ENCODE measurements at places on chromosomes 5 and 9.

DNA sequence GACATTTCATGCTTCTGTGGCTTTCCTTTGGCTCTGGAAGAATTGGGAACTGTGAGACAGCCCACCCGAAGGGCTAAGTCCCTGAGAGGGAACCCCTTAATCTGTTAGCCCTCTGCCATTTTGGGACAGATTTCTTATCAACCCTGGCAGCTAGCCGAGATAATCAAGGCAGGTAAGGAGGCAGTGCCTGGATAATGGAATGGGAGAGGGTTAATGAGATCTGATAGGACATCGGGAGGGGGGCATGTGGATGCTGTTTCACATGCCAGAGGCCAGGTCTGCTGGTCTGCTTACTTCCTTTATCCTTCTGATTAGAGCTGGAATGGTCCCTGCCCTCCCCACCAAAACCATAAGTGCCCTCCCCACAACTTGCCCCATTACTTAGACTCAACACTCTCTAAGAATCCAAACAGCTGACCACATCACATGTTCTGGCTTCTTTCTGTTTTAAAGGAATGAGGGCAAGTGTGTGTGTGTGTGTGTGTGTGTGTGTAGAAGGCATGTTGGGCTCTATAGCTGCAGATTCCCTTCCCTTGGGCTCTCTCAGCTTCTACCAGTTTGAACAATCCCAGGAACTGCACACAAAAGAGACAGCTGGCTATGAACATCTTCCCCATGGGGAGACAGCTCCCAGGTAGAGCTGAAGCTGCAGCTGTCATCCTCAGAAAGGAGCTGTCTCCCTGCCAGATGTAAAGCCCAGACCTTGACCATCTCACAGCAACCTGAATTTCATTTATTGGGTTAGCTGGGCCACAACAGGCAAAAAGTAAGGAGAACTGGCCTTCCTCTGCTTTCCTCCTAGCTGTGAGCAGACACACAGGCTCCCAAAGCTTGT is 221.3 kb downstream of the PIK3R1 start:
- DNase-seq: no peak

DNA sequence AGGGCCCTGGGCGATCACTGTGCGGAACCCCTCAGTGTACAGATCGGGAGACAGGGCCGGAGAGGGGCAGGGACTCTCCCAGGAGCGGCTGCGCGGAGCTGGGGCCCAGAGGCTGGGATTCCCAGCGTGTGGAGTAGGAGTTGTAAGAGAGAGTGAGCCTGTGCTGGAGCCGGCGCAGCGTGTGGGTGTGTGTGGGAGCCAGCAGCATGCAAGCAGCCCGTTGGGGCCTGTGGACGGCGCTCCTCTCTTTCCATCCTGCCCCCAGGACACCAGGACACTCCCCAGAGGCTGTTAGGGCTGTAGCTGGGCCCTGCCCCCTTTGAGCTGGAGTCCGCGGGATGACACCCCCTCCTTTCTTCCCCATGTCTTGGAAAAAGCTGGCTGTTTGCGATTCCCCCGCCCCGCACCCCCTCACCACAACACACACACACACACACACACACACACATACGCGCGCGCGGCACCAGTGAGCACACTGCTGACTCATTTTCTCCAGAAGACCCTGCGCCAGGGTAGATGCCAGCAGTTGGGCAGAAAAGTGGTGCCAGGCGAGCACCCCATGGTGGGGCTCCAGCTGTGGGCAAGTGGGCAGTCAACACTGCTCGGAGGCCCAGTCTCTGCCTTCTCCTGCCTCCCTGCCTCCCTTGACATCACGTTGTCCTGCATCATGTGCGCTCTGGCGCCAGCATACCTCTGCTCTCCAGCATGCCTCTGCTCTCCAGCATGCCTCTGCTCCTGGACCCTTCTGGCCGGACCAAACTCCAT is 1.5 kb downstream of the COL27A1 start:
- no peak for DNase-seq

DNA sequence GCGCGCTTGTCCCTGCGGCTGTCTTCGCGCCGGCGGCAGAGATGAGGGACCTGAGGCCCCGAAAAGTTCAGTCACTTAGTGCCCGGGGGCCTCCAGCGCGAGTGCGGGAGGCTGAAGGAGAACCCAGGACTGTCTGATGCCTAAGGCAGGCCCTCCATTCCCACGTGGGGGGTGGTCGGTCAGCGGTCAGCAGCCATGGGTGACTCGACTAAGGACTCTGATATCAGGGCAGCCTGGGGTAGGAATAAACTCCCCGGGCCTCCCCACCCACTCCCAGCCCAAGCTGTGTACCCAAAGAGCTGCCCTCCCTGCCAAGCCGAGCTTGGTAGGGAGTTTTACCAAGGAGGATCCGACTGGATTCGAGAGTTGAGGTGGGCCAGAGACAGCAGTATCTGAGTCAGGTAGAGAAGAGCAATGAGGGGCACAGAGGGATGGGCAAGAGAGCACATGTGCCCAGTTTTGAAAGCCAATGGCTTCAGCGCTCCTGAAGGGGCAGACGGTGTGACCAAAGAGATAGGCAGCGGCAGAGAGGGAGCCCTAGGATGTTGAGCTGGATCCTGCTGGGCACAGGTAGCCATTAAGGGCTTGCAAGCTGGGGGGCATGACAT is 787 bp downstream of the FGFR4 start:
- DNase-seq: no peak

DNA sequence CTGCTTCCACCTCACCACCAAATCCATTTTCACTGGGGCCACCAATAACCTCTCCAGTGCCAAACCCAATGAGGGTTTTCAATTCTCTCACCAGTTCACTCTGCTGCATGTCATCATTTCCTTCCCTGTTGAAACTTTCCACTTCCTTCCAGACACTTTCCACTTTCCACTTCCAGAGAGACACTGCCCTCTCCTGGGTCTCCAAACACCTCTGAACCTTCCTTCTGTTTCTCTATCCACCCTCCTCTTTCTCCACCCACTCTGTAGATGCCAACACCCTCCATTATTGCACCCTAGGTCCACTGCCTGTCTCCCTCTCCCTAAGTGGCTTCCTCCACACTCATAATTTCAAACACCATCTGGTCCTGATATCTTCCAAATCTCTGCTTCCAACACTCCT is 39.6 kb downstream of the PDE6A start:
- DNase-seq: no peak

GRCh38 chr5:80195837-80196400 is 59.9 kb downstream of the SERINC5 start:
- no peak for DNase-seq

DNA sequence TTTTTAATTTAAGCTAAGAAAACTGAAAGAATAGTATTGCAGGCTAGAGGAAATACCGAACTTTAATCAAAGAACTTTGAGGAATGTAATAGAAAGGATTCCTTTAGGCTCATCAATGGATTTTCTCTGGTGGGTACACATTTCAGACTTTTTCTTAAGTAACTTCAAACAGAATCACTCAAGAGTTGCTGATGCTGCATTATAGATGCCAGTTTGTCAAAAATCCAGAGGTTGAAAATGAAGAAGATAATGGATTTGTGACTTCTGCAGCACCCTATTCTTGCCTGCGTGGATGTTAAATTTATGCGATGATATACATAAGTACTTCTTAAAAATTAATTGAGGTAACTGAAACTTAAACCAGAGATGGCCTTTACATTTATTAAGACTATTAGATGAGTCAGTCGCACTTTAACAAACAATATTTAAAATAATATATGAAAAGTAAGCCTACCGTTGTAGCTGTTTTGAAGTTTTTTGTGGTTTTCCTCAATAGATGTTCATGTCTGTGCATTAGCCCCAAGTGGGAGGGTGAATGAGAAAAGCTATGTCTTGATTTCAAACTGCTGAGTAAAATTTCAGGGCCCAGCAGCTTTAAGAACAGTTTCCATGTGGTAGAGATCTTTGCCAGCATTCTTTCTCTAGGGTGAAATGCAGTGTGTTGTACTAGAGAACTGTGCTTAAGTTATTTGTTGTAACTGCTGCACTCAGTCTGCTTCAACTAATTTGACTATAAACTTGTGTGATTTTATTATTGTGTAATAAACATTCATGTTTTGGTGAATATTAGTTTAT is at the start of gene OGN:
OGN (minus strand) TSS at position 537 of the 795 bp plus-strand sequence. CDS start 1,171 bp downstream, outside the sequence.
- no peak for DNase-seq

- DNase-seq: no peak
Measured at GRCh38 chr9:126916909-126917308, 2.3 kb downstream of the RALGPS1 start.

- no peak for DNase-seq
Measured at GRCh38 chr9:134431626-134432025, 105.4 kb downstream of the RXRA start.

DNA sequence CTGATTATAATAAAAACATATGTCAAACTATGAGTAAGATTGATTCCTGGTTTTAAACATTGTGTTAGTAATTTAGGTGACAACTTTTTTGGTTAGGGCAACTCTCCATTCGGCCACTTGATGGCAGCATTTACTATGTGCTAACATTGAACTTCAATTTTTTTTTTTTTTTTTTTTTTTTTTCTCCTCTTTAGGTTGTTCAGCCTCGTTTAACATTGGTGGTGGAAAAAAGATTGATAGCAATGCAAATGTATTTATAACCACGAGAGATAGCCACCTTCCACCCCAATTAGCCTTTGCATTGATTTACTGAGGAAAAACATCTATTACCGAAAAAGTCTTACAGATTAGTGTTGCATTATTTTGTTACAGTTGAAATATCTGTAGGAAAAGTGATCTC is 159.1 kb downstream of the CSNK1G3 start:
- no peak for DNase-seq

- no peak for DNase-seq
Measured at GRCh38 chr5:127369796-127370195, 79.2 kb downstream of the MEGF10 start.

DNA sequence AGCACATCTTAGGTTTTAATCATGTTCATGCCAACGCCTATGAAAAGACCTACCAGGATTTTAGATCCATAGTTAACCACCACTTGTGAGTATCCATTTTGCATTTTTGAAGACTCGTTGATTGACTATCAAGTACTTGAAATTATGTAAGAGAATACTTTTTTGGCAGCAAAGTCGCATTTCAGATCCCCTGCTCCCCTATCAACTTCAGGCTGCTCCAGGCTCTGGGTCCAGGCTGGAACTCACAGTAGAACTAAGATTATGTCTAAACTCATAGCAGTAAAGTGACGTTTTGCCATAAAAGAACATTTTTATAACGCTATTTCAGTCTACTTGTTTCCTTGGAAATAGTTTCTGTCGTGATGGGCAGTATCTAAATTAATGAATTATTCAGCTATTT is 267.7 kb downstream of the FANCC start:
- no peak for DNase-seq

- DNase-seq: no peak
Measured at GRCh38 chr9:69232135-69232534, 58.1 kb downstream of the TJP2 start.

GRCh38 chr5:166436872-166437271 is 1854.6 kb upstream of the WWC1 start:
- peak; percentile 23 for DNase-seq
